ENCODE measurements at places on chromosomes 7 and 10.

- no peak for DNase-seq
Observed at GRCh38 chr7:1623810-1624209, 46.3 kb upstream of the ELFN1 start.

DNA sequence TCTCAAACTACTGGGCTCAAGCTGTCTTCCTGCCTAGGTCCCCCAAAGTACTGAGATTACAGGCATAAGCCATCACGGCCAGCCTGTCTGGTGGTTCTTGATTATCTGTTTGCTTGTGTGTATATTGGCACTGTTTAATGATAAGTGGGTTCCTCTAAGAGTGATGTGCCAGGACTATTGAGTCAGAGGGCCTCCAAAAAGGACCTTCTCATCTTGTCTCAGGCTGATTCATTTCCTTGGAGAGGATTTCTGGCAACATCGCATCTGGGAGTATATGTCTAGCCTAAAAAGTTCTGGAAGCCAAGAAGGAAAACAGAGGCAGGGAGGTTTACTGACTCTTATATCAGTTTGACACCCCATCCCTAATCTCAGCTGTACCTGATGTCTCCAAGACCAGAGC lies 27.1 kb upstream of the AKAP9 start:
- DNase-seq = no peak

DNA sequence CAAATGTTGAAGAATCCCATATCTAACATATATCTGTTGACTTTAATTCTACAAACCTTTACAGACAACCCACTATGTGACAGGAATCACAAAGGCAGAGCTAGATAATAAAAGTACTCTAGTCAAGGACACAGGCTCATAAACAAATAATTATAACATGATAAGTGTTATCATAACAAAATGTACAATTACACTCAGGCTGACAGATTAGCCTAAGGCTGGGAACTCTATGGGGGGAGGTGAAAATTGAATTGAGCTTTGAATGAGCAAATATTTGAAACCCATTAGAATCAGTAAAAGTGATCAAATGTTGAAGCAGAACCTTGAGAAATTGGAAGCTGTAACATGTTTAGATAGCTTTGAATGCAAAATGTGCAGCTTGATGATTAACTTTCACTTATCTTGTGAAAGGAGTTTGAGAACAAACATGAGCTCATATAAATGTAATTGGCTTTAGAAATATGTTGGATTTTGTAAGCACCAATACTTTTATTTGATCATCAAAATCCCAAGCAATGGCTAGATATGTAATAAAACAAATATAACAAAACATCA lies 970.2 kb downstream of the SORCS3 start:
- no peak for DNase-seq

- peak; percentile 33 for DNase-seq
Observed at GRCh38 chr7:113289140-113289740, 170.9 kb upstream of the SMIM30 start.

GRCh38 chr7:39525926-39526325 lies 40.3 kb upstream of the YAE1 start:
- DNase-seq = no peak

GRCh38 chr7:47638679-47639315 lies 56.9 kb upstream of the TNS3 start:
- no peak for DNase-seq

GRCh38 chr10:108060246-108060645 lies 895.7 kb upstream of the SORCS1 start:
- no peak for DNase-seq

DNA sequence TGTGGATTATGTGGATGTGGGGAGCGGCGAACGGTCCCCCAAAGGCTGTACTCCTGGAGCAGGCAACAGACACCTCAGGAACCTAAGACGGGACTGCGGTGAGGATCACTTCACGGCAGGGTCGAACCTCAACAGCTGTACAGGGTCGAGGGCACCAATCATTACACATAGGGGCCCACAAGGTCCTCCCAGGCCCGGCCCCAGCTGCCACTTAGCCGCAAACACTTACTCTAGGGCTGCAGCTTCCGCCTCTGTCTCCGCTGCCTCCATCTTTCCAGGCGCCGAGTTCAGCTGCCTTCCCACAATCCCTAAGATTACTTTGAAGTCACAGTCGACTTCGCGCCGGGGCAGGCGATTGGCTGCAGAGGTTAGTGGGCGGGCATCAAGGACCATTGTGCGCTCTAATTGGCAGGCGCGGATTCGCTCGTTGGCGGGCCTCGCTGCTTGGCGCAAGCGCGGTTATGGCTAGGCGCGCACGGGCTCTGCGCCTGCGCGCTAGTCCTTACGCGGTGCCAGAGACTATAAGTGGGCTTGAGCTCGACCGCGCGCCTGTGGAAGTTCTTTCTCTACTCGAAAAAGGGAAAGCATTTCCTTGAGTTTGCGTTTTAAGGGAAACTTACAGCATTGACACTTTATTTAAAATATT lies at the start of gene ZWINT:
Gene ZWINT (minus strand): TSS at position 293 of the 646 bp plus-strand sequence. CDS start 23 bp downstream, at position 270.
- DNase-seq = peak; percentile 97

DNA sequence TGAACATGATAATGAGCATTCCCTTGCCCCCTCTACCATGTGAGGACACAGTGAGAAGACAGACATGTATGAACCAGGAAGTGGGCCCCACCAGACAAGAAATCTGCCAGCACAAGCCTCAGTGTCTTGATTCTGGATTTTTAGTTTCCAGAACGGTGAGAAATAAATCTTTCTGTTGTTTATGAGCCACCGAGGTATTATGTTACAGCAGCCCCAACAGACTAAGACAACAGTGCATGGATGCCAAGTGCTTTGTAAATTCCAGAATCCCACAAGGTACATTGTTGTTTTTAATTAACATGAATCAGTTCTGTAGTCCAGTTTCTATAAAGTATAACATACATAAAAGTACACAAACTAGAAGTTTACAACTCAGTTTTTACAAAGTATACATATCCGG lies 162.2 kb downstream of the ARHGAP21 start:
- no peak for DNase-seq

Measured in COR-L47 (cell line).